Hair follicular keratinocyte (primary cell): ENCODE measurements at places on chromosomes 6 and 20. TPM values are rescaled to one million over a fixed set of nuclear protein-coding genes. Genes with fewer than 3 reads are reported as not detected.

GATA5 gene
- not detected in 2 replicates for total RNA-seq

SIRPB1 gene
- total RNA-seq: 1.1 and 2.2 TPM in 2 replicates

NCOA5 gene
- total RNA-seq: 12.1 and 14.0 TPM in 2 replicates

SYNDIG1 gene
- total RNA-seq: 0.27 and 5.9 TPM in 2 replicates

PNLDC1 gene
- total RNA-seq: 0.94 TPM in 1 of 2 replicates, not detected in the other

ADAM33 gene
- 0.04 TPM in 1 of 2 replicates, not detected in the other for total RNA-seq

HEY2 gene
- total RNA-seq: not detected in 2 replicates

ARMH2 gene
- not detected in 2 replicates for total RNA-seq
